ENCODE measurements at places on chromosomes 16 and 17. TPM values are rescaled to one million over a fixed set of nuclear protein-coding genes. Genes with fewer than 3 reads are reported as not detected.

TP53TG3B gene
- total RNA-seq = not detected

FOXC2 gene
- total RNA-seq = 1.3 TPM

BAHCC1 gene
- 5.6 TPM for total RNA-seq

CDH16 gene
- not detected for total RNA-seq

MRM1 gene
- total RNA-seq = 2.9 TPM

PPY gene
- not detected for total RNA-seq

SYCE1L gene
- 2.7 TPM for total RNA-seq

CDH1 gene
- total RNA-seq = not detected

LRRC75A gene
- total RNA-seq = 1.5 TPM

NOS2 gene
- not detected for total RNA-seq

CAVIN1 gene
- total RNA-seq = 826 TPM

NPIPB13 gene
- 1.3 TPM for total RNA-seq

ITGAL gene
- not detected for total RNA-seq

RAC3 gene
- 32.0 TPM for total RNA-seq

SYT17 gene
- 0.72 TPM for total RNA-seq

CES2 gene
- total RNA-seq = 14.9 TPM

KRTAP9-4 gene
- total RNA-seq = not detected

KRTAP1-5 gene
- not detected for total RNA-seq

ANKRD40CL gene
- not detected for total RNA-seq

TBC1D3G gene
- not detected for total RNA-seq

SLC38A8 gene
- not detected for total RNA-seq

TSEN54 gene
- 11.2 TPM for total RNA-seq

MLLT6 gene
- total RNA-seq = 23.8 TPM

MYH8 gene
- not detected for total RNA-seq

ATP2C2 gene
- total RNA-seq = not detected

FN3K gene
- 5.4 TPM for total RNA-seq

ZNF830 gene
- total RNA-seq = 14.2 TPM

KRTAP4-3 gene
- total RNA-seq = not detected

SUPT4H1 gene
- total RNA-seq = 38.3 TPM

NXN gene
- total RNA-seq = 28.9 TPM

SCARF1 gene
- total RNA-seq = 75.1 TPM

ZG16 gene
- total RNA-seq = not detected

CCDC102A gene
- 9.9 TPM for total RNA-seq

ACBD4 gene
- 5.1 TPM for total RNA-seq

TMEM220 gene
- 1.8 TPM for total RNA-seq

CDRT15L2 gene
- not detected for total RNA-seq

ASGR2 gene
- total RNA-seq = not detected

VASN gene
- total RNA-seq = 4.0 TPM

LLGL2 gene
- 2.8 TPM for total RNA-seq

KRTAP2-3 gene
- not detected for total RNA-seq

PLA2G10 gene
- not detected for total RNA-seq

CDYL2 gene
- 26.4 TPM for total RNA-seq

BRCA1 gene
- 9.9 TPM for total RNA-seq

PIP4K2B gene
- 38.0 TPM for total RNA-seq

CHST6 gene
- 0.54 TPM for total RNA-seq

KRT16 gene
- not detected for total RNA-seq

MGAT5B gene
- 1.4 TPM for total RNA-seq

TBC1D3I gene
- under 0.01 TPM for total RNA-seq

DHRS7C gene
- total RNA-seq = not detected

SLC52A1 gene
- total RNA-seq = under 0.01 TPM

CIBAR2 gene
- not detected for total RNA-seq

LRRC46 gene
- 0.09 TPM for total RNA-seq

ACAP1 gene
- 0.66 TPM for total RNA-seq

PIMREG gene
- 20.2 TPM for total RNA-seq

DPEP2 gene
- total RNA-seq = not detected

TBKBP1 gene
- 16.9 TPM for total RNA-seq

HS3ST3A1 gene
- total RNA-seq = 0.18 TPM

DNAI2 gene
- not detected for total RNA-seq

GNG13 gene
- total RNA-seq = not detected
